Activated CD8-positive, alpha-beta memory T cell treated with anti-CD3 and anti-CD28 coated beads for 1 hour (primary cell): ENCODE measurements at places on chromosomes 3 and 15.

GRCh38 chr3:194140520-194141414, 4.8 kb downstream of the HES1 start:
- DNase-seq = no peak

GRCh38 chr3:21789730-21790129, 38.7 kb upstream of the ZNF385D start:
- no peak for DNase-seq

- DNase-seq = no peak
Measured at GRCh38 chr3:127015282-127016042, 32.5 kb downstream of the PLXNA1 start.

DNA sequence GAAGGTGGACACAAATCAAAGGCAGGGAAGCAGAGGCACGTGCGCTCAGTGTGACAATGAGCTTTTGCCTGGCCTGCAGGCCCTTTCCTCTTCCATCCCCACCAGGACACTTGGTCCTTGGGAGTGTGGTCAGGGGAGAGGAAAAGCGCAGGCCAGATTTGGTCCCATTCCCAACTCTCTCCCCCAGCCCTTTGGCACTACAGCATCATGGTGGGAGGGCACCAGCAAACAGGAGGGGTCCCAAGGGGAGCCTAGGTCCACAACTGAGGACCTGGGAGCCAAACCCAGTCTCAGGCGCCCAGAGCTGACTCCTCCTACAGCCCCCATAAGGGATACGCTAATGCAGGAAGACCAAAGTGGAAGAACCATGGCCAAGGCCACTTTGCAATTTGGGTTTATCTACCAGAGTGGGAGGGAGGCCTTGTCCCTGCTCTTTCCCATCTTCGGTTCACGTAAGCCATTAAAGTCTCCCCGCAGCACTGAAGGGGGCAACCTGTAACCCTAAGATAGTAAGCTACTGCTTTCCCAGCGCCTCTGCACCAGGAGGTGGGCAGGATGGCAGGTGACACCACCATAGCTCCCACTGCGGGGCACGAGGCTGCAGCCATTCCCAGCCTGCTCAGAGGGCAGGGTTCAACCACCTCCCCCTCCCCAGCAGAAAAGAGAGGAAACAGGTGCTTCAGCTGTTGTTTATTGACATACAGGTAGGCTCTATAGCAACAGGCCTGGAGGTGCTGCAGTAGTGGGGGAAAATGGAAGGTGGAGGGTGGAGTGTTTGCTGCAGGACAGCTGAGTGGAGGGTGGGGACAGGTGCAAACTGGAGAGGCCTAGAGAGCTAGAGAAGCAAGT, 993 bp upstream of the GRAMD2A start:
- DNase-seq = no peak

DNA sequence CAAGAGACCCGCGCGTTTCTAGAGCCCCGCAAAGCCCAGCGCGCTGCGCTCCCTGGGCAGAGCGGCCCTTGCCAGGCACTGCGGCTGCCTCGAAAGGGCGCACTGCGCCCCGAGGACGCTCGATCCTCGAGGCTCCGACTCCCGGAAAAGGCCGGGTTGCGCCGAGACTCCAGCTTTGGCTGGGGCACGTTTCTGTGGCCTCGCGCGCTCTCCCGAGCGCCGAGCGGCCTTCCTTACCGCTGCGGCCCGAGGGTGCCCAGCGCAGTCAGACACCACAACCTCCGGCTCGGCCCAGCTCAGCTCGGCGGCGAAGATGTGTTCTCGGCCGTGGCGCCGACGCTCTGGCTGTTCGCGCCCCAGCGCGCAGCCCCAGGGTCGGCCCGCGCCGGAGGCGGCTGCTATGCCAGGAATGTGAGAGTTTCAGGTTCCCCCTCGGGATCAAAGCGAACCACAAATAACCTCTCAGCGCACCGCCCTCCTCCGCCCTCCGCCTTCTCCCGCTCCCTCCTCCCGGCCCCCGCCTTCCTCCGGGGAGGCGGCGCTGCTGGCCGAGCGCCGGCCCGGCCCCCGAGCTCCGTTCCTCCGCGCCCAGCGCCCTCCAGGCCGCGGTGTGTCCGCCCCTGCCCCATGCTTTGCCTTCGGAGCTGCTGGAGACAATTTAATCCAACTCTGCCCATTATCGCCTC, at the start of gene AMOTL2:
Gene AMOTL2 (minus strand): TSS at position 343 of the 686 bp plus-strand sequence. CDS start 3,014 bp downstream, outside the sequence.
- no peak for DNase-seq

DNA sequence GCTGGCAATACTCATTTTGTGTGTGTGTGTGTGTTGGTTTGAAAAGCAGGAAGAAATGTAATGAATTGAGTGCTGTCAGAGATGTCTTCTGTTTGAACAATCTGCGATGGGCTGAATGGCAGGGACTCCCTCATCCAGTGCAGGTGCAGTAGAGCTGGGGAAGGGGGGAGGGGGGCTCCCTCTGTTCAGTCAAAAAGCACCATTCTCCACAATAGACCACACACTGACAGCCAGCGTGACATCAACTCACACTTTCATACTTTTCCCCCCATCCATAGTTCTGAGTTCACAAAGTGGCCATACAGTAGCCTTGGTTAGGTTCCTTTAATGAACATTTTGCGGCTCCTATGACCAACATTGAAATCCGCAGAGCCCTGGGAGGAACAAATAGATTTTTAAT, 10.4 kb downstream of the SOX2 start:
- no peak for DNase-seq

DNA sequence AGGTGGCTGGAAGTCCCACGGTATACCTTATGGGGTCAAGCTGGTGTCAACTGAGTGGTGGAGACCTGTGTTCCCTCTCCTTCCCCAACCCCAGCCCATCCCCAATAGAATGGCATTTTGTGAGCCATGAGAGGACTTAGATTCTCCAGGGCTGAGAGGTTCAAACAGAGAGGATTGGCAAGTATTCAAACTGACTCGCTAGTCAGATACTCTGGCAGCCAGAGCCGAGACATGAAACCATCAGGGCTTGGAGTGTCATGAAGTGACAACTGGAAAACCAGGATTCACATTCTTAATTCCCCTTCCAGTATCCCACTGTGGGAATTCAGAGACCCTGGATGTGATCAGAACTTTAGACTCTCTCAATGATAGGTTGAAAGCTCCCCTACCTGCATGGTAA, 159.4 kb upstream of the SNTN start:
- no peak for DNase-seq

- no peak for DNase-seq
Measured at GRCh38 chr3:142953443-142953842, 10.0 kb downstream of the PAQR9 start.

- DNase-seq = no peak
Measured at GRCh38 chr3:154235330-154235729, 89.0 kb downstream of the DHX36 start.

GRCh38 chr15:35130245-35130644, 45.1 kb upstream of the NANOGP8 start:
- DNase-seq = no peak
